ENCODE measurements at places on chromosomes 2 and 18. TPM values are rescaled to one million over a fixed set of nuclear protein-coding genes. Genes with fewer than 3 reads are reported as not detected.
A peak's percentile ranks its signal among the peaks of the same experiment; 100 is the strongest.

DNA sequence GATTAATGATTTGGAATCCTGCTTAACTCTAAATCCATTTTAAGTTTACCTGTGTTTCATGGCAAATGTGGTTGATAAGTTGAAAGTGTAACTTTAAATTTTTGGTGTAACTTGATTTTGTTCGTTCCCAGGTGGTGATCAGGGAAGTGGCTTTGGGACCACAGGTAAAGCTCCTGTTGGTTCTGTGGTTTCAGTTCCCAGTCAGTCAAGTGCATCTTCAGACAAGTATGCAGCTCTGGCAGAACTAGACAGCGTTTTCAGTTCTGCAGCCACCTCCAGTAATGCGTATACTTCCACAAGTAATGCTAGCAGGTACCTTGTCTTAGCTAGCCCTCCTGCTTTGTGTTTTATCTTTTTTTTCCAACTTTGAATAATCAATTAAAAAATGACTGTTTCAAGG, 62.8 kb downstream of the AGFG1 start:
- peak overlapping the region; percentile 4 for H3K27ac ChIP-seq
- H3K36me3 ChIP-seq: peaks cover 56% of the 10 kb centered on the region
- H3K4me3 ChIP-seq: no peak overlapping the region
- no peaks in the 10 kb centered on the region for H3K27me3 ChIP-seq
- peaks cover 17% of the 10 kb centered on the region for H3K4me1 ChIP-seq
- no peak for DNase-seq

Gene RESP18
- total RNA-seq: not detected

Gene DSG4
- total RNA-seq: not detected

Gene STAT4
- total RNA-seq: 54.6 TPM

GRCh38 chr2:171630812-171631626, 56.2 kb upstream of the DYNC1I2 start:
- H3K4me3 ChIP-seq: no peak overlapping the region
- H3K36me3 ChIP-seq: peaks cover 5% of the 10 kb centered on the region
- no peaks in the 10 kb centered on the region for H3K27me3 ChIP-seq
- DNase-seq: no peak
- H3K27ac ChIP-seq: no peak overlapping the region
- no peaks in the 10 kb centered on the region for H3K4me1 ChIP-seq

DNA sequence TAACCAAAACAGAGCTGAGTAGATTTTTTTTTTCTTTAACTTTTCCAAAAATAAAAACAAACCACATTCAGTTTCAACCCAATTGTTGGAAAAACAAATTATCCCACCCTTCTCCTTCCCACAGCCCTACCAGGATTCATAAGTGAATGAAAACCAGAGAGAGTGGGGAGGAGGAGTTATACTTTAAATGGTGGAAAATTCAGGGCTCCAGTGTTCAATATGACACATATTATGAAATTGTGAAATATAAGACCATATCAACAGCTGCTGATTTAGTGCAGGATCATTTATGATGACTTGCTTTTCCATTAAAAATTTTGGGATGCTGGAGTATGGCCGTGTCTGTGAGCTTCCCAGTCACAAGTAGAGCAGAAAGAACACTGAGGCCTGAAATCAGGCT, 26.7 kb downstream of the COLEC12 start:
- peaks cover 8% of the 10 kb centered on the region for H3K27me3 ChIP-seq
- no peak for DNase-seq
- no peaks in the 10 kb centered on the region for H3K36me3 ChIP-seq
- no peak overlapping the region for H3K4me3 ChIP-seq
- H3K27ac ChIP-seq: no peak overlapping the region
